ENCODE measurements at places on chromosomes 3 and 15.

DNA sequence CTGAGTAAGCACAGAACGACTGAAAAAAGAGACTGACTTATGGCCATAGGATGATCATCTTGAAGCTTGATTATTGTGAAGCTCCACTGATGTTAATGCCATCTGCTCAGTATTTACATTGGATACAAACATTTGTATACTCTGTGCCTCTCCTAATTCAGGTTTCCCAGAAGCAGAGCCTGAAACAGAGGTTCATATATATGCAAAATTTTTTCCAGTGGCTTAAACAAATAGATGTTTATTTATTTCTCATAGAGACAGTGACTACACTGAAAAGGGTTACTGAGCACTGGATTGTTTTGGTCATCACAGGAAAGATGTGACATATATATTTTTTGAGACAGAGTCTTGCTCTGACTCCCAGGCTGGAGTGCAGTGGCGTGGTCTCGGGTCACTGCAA, 36.3 kb downstream of the SCN11A start:
- no peak for DNase-seq

DNA sequence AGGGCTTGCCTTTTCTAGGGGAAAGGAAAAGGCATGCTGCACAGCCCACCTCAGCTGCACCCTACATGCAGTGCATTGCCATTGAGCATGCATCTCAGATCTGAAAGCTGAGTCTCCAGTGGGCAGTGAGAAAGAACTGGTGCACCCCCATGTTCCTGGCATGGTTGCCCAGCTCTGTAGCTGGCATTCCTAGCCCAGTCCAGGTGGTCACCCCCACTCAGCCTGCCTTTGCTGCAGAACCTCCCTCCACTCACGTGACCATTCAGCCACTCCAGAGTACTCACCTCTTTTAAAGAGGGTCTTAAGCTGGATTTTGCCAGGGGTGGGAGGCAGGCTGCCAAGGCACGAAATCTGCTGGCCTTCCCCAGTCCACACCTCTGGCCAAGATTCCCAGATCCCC, 208.6 kb upstream of the TOPAZ1 start:
- no peak for DNase-seq

GRCh38 chr3:142604940-142605339, 8.7 kb downstream of the PLS1 start:
- no peak for DNase-seq

- no peak for DNase-seq
These were observed 23.0 kb downstream of the HPS3 start for GRCh38 chr3:149152420-149152819.

- DNase-seq = no peak
These were observed 27.3 kb downstream of the STARD5 start for GRCh38 chr15:81296673-81297072.

DNA sequence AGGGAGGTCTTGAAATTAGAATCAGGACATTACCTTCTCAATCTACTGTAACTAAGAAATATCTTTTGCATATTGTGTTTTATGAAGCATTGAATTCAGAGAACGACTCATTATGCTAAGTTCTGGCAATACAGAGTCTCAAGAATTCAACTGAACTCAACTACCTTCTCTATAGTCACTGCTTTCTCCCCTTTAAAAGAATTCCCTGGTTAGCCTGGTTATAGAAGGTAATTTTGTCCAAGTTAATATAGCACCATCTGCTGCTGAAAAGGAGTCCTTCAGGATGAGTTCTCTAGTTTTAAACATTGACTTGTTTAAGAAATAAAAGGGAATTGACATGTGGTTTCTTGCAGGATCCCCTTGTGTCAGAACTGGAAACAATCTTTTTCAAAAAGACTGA, 60.2 kb downstream of the IL16 start:
- DNase-seq = no peak

DNA sequence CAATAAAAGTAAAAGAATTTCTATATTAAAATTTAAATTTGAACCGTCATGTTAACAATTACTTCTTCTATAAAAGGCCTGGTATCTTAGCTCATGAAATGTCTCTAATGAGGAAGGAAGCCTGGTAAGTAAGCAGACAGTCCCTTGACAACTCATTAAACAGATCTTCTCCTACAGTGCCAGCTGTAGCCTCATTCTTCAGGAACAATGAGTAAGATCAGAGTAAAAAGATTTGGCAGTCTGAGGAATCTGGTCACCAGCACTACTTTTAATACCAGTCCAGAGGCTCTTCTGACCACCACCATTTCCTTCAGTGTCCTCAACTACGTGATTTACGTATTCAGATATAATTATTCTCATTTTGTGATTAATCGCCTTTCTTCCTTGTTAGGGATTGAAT, 955.0 kb upstream of the ALCAM start:
- DNase-seq = no peak

- DNase-seq = no peak
These were observed 17.4 kb upstream of the KCNMB2 start for GRCh38 chr3:178518660-178519396.

- DNase-seq = peak; percentile 7
These were observed 688.3 kb upstream of the LMCD1 start for GRCh38 chr3:7813365-7813764.

DNA sequence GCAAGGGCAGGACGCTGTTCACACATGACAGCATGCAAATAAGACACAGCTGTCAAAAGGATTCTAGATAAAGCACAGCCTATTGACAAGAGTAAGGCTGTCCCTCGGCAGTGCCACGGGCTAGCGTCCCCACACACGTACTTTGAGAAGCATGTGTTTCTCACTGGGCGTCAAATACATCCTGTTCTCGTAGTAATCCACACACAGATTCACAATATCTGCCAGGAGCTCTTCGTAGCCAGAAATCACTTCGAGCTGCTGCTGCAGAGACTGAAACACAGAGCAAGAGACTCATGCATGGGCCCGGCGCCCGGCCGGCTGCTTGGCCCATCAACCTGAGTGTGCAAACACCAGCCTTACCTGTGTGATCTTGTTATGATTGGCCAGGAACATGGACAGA, 41.1 kb downstream of the CYFIP1 start:
- DNase-seq = no peak

GRCh38 chr3:134038071-134038491, 8.4 kb upstream of the SLCO2A1 start:
- DNase-seq = no peak

DNA sequence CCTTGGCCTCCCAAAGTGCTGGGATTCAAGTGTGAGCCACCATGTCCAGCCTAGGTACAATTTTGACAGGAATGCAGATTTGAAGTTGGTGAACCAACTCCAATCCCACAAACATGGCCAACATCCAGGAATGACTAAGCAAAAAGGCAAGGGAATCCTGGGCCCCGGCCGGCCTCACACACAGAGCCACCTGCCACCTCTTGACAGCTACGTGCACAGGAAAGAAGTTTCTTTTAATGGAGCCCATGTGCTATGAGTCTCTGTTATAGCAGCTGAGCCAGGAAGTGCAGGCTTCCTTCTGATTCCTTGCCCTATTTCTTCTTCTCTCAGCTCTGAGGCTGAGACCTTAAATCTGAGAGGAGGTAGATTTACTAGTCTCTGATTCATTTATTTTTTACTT, 8.8 kb downstream of the TMEM40 start:
- no peak for DNase-seq

- no peak for DNase-seq
These were observed 15.3 kb downstream of the ABTB1 start for GRCh38 chr3:127688022-127688415.

- no peak for DNase-seq
These were observed 474.4 kb upstream of the AGTR1 start for GRCh38 chr3:148223266-148223665.

GRCh38 chr3:187799942-187800641, 54.8 kb upstream of the BCL6 start:
- no peak for DNase-seq

- DNase-seq = no peak
These were observed 57.6 kb downstream of the TMEM44 start for GRCh38 chr3:194575484-194576210.

DNA sequence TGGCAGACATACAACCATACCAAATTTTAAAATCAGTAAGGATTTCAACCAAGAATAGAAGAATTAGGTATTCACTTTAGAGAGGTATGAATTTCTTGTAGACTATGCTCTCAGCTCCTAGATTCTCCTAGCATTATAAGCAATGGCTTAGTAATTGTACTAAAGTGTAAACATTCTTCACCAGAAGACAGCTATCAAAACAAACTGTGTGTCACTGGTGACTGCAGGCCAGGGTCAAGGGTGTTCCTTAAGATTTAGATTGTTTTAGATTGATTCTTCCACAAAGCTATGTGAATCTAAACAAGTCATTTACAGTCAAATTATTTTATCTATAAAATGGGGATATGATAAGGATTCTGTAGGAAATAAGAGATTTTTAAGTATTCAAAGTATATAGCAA, 23.1 kb upstream of the GP5 start:
- no peak for DNase-seq

DNA sequence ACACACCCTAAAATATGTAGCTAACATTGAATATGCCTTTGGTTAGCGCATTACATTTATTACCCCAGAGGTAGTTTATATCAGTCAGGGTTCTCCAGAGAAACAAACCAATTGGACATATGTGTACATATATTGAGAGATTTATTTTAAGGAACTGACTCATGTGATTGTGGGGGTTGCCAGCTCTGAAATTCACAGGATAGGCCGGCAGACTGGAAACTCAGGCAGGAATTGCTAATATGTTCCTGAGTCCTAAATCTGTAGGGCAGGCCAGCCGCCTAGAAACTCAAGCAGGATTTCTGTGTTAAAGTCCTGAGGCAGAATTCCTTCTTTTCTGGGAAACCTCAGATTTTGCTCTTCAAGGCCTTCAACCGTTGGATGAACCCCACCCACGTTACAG, 189.7 kb downstream of the CDIN1 start:
- DNase-seq = no peak

DNA sequence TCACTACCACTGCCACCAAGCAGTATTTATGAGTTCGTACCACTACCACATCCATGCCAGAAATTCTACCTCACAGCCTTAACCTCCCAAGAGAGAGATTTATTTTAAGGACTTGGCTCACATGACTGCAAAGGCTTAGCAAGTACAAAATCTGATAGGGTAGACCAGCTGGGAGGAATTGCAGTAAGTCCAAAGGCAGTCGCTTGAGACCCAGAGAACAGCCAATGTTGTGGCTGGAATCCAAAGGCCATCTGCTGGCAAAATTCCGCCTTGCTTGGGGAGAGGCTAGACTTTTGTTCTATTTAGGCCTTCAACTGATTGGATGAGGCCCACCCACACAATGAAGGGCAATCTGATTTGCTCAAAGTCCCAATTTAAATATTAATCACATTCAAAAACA, 101.4 kb upstream of the STT3B start:
- no peak for DNase-seq

DNA sequence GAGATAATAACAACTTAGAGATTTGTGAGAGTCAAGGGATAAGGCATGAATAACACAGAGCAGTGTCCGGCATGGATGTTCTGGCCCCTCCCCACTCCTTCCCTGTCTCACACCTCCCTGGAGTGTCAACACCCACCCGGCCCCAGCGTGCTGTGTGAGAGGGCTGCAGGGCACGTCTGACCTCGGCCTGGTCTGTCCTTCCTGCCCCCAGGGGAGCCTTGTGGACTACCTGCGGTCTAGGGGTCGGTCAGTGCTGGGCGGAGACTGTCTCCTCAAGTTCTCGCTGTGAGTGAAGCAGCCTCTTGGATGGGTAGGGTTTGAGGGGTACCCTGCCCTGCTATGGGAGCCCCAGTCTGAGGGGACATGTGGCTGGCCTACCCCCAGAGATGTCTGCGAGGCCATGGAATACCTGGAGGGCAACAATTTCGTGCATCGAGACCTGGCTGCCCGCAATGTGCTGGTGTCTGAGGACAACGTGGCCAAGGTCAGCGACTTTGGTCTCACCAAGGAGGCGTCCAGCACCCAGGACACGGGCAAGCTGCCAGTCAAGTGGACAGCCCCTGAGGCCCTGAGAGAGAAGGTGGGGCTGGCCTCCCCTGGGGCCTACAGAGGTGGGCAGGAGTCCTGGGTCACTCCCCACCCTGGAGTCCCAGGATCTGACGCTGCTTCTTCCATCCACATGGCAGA, 11.2 kb upstream of the LMAN1L start:
- DNase-seq = no peak

DNA sequence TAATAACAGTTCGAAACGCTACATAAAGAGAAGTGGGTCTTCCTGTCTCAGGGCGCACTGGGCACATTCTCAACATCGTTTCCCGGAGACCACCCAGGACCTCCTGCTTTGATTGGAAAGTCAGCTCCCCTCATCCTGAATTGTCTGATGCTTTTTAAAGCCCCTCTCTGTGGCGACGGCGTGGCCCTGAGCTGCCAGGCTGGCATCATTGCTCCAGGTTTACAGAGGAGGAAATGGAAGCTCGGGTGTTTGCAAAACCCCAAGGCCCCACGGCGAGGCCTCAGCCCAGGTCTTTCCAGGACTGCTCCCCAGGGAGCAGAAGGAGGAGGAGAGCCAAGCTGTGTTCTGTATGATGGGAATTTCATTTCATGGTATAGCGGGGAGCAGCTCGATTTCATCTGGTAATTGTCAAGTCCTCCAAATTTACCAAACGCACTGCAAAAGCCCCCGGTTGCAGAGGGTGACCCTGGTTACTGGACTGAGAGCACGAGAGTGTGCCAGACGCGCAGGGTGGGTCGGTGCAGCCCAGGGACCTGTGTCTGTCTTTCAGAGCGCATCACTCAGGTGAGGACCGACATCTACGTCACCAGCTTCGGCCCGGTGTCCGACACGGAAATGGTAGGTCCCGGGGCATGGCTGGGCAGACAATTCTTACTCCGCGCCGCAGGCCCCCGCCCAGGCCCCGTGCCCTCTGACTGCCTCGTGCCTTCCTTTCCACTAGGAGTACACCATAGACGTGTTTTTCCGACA, 15.9 kb downstream of the GABRA5 start:
- DNase-seq = no peak

DNA sequence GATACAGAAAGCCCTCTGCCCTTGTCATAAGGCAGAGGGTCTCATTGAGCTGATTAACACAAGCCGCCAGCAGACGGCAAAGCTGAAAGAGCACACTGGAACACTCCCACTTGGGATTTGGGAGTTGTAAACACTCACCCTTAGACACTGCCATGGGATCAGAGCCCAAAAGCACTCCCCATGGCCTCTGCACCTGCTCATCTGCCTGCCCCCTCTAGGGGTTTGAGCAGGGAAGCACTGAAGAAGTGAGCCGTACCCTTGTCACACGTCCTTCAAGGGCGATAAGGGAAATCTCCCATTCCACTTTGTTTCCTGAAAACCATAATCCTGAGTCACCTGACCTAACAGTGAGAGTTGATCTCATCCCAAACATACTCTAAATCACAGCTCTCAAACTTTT, 14.7 kb downstream of the FSIP1 start:
- no peak for DNase-seq

DNA sequence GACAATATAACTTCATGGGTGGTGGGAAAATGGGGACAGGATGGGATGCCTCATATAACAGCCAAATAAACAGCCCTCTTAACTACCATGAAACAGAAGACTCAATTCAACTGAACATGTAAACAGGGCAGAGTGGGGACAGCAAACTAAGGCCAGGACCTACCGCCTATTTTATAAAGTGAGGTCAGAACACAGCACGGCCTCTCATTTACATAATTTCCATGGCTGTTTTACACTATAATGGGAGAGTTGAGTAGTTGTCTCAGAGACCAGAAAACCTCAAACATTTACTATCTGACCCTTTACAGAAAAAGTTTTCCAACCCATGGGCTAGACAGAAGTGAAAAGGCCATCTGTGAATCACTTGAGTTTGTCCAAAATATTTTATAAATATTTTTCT, 56.7 kb upstream of the SNRPA1 start:
- DNase-seq = no peak

GRCh38 chr3:99875581-99875928, 57.9 kb downstream of the CMSS1 start:
- no peak for DNase-seq
